ENCODE measurements at places on chromosomes 4 and X. TPM values are rescaled to one million over a fixed set of nuclear protein-coding genes. Genes with fewer than 3 reads are reported as not detected.

DNA sequence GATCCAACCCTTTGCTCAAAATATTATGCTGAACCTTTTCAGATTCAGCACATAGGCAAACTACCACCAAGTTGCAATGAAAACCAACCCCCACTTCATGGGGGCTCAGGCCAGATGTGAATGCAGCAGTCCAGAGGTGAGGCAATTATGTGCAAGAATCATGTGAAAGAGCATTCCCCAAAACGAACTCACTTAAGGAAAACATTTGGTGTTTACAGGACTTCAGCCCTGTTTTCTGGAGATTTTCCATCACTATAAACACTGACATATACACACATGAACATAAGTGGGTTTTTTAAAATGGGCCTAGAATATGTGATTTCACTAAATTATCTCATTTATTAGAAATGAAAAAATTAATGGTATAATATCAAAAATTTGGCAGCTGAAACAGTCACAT is 31.5 kb downstream of the BMP3 start:
- no peak overlapping the region for H3K4me3 ChIP-seq
- no peak overlapping the region for H3K27ac ChIP-seq
- no peaks in the 10 kb centered on the region for H3K36me3 ChIP-seq
- DNase-seq: no peak
- no peaks in the 10 kb centered on the region for H3K4me1 ChIP-seq

- H3K27me3 ChIP-seq: peaks cover 3% of the 10 kb centered on the region
- no peak overlapping the region for H3K27ac ChIP-seq
- H3K36me3 ChIP-seq: no peaks in the 10 kb centered on the region
Measured at GRCh38 chrX:129872524-129872923, 28.8 kb upstream of the ZDHHC9 start.

- H3K4me3 ChIP-seq: no peak overlapping the region
- peaks cover 5% of the 10 kb centered on the region for H3K27me3 ChIP-seq
- no peak for DNase-seq
- peaks cover 4% of the 10 kb centered on the region for H3K36me3 ChIP-seq
Measured at GRCh38 chr4:102246416-102246815, 98.9 kb downstream of the SLC39A8 start.

The SERPINA7 gene
- not detected for total RNA-seq

DNA sequence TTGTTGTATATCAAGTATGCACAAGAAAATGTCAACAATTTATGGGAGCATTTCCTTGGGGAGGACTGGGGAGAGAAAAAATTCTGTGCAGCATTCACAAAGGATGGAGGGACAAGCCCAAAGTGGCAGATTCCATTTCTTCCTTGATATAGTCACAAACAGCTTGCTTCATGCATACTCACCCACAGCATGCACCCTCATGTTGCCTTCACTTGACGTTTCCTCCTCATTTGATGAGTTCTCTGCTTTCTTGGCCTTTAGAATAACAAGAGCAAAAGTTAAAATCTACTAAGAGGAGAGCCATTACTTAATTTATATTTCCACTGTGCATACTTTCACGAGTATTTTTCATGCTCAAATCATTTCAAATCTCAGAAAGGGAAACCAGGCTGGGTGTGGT is 37.7 kb downstream of the SPARCL1 start:
- DNase-seq: no peak
- no peaks in the 10 kb centered on the region for H3K27me3 ChIP-seq
- H3K27ac ChIP-seq: no peak overlapping the region
- H3K4me1 ChIP-seq: peaks cover 8% of the 10 kb centered on the region

GRCh38 chr4:6491235-6491634 is 18.8 kb upstream of the PPP2R2C start:
- H3K27me3 ChIP-seq: peaks cover 26% of the 10 kb centered on the region
- H3K4me1 ChIP-seq: peaks cover 6% of the 10 kb centered on the region
- DNase-seq: no peak
- 0 out of 2 replicates have a peak, but pooled peaks cover 5% of the 10 kb centered on the region for H3K36me3 ChIP-seq

- H3K4me1 ChIP-seq: peaks cover 22% of the 10 kb centered on the region
- no peak overlapping the region for H3K27ac ChIP-seq
- peak; percentile 22 for DNase-seq
- H3K36me3 ChIP-seq: no peaks in the 10 kb centered on the region
- H3K27me3 ChIP-seq: no peaks in the 10 kb centered on the region
Measured at GRCh38 chr4:169583563-169583962, 28.8 kb downstream of the NEK1 start.

- no peaks in the 10 kb centered on the region for H3K4me1 ChIP-seq
- DNase-seq: no peak
- H3K4me3 ChIP-seq: no peak overlapping the region
- H3K36me3 ChIP-seq: no peaks in the 10 kb centered on the region
Measured at GRCh38 chr4:58275856-58276255, 1165.7 kb upstream of the IGFBP7 start.

DNA sequence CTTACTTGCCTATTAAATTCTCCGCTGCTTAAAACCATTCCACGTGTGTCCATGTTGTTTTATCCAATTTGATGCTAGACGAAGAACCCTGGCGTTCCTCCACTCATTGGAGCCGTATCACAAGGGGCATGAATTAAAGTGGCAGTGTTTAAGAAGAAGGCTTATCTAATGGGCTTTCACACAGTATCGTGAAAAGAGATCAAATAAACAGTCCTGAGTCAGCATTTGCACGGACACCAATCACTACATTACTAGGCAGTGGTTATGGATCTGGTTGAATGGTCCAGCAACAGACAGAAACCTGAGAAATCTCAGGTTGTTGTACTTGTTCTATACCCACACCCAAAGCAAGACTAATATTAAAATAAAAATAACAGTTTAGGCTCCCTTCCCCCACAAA is 671.6 kb downstream of the FAT4 start:
- peaks cover 2% of the 10 kb centered on the region for H3K4me1 ChIP-seq
- H3K27me3 ChIP-seq: no peaks in the 10 kb centered on the region
- no peak overlapping the region for H3K4me3 ChIP-seq
- H3K27ac ChIP-seq: no peak overlapping the region
- DNase-seq: no peak

GRCh38 chr4:120065974-120066516 is 603 bp downstream of the MAD2L1 start:
- H3K36me3 ChIP-seq: peaks cover 18% of the 10 kb centered on the region
- peaks cover 74% of the 10 kb centered on the region for H3K4me1 ChIP-seq
- H3K4me3 ChIP-seq: peak overlapping the region; percentile 99
- no peaks in the 10 kb centered on the region for H3K27me3 ChIP-seq
